ENCODE measurements at places on chromosomes 1 and 21.
A peak's percentile ranks its signal among the peaks of the same experiment; 100 is the strongest.

DNA sequence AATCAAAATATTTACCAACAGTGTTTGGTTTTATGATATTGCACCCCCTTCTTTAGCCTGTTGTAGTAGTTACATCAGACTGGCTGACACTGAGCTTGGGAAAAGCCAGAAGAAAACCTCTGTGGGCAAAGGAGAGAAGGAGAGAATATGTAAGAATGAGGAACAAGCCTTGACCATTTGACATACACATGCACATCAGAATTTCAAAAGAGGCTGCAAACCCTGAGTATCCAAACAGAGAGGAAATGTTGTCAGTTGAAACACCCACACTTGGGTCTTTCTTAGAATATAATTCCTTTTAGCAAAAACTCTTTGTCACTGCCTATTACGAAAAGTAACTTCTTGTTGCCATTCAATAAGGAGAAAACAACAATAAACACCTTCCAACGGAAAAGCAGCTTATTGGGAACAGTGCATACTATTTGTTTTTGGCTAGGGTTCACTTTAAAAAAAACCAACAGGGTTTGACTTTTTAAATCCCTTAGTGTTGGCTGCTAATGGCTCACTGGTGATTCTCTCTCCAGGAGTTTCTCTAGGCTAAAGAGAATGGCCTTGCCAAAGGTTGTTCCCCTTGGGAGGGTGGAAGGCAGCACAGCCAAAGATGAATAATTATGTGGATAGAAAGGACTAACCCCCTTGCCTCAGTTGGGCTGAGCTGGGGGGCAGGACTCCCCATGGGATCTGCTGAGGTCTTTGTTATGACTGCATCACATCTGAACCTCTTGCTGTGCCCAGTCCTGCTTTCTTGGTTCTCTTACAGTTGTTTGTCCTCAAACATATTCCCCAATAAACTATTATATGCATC, 48.9 kb downstream of the GORAB start:
- no peak for DNase-seq

DNA sequence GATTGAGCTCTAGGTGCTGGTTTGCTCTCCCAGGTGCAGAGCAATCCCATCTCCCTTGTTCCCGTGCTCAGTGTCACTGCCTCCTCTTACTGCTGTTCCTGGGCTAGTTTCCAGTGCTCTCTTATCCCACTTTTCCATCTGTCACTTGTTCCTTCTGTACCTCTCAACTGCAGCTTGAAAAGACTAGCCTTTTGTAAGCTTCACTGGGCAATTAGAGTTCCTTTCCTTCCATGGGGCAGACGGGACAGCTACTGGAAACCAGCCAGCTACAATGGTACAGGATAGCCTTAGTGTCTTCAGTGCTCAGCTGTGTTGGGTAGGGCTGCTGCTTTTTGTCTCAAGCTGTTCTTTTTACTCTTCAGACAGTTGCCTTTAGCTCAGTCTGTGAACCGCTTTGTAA, 31.6 kb downstream of the AGT start:
- DNase-seq, result no peak

- peak; percentile 2 for DNase-seq
Observed at GRCh38 chr1:182484531-182485257, 34.7 kb downstream of the RGSL1 start.

DNA sequence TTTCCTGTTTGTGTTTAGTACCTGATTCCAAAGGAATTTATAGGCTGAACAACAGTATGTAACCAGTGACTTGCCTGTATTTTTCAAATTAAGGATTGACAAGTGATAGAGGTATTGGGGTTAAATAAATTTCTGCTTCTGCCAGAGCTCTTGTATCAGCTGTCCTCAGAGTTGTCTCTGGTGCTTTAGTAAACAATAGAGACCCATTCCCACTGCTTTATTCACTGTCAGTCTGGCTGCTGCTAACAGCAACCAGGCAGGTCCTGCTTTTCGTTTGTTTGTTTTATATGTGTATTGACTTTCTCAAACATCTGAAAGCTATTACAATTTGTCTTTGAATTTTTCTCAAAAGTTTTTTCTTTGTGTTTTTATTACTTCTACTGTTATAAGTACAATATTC, 76.1 kb downstream of the OLFM3 start:
- no peak for DNase-seq

- DNase-seq, result no peak
Observed at GRCh38 chr1:211735208-211736170, 60.1 kb upstream of the NEK2 start.

GRCh38 chr1:46544561-46545240, 6.7 kb downstream of the KNCN start:
- no peak for DNase-seq

GRCh38 chr1:202124142-202124541, 1.4 kb downstream of the GPR37L1 start:
- DNase-seq, result no peak

DNA sequence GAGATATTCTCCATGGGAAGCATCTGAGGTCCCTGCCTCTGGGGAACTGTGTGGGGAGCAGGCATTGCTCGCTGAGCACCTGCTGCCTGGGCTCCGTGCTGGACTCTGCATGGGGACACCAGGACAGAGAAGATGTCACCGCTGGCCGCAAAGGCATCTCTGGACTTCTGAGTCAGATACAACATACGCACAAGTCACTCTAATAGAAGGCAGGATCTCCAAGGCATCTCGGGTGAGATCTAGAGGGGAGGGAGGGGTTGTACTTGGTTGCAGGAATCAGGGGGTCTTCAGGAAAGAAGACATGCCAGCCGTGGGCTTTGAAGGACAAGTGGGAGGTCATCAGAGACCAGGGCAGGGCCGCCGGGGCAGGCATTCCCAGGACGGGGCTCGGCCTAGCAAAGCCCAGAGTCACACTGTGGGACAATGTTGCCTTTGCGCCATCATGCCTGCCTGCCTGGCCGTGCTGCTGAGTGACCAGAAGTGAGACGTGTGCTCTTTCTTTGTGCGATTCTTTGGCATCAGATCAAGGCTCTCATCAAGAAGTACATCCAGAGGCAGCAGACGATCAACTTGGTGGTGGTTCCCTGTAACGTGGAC, 28.3 kb downstream of the MX2 start:
- DNase-seq, result no peak

GRCh38 chr1:217453816-217454215, 177.1 kb downstream of the GPATCH2 start:
- DNase-seq, result no peak

GRCh38 chr1:42975561-42976225, 17.0 kb upstream of the SLC2A1 start:
- DNase-seq, result no peak

GRCh38 chr21:41459884-41460534, 34.0 kb downstream of the MX1 start:
- DNase-seq, result no peak

- no peak for DNase-seq
Observed at GRCh38 chr1:166884971-166885370, 8.9 kb upstream of the TADA1 start.

GRCh38 chr1:108729481-108729880, 16.8 kb downstream of the FNDC7 start:
- DNase-seq, result no peak

- DNase-seq, result no peak
Observed at GRCh38 chr1:121538943-121539575, 354.3 kb downstream of the SRGAP2C start.

DNA sequence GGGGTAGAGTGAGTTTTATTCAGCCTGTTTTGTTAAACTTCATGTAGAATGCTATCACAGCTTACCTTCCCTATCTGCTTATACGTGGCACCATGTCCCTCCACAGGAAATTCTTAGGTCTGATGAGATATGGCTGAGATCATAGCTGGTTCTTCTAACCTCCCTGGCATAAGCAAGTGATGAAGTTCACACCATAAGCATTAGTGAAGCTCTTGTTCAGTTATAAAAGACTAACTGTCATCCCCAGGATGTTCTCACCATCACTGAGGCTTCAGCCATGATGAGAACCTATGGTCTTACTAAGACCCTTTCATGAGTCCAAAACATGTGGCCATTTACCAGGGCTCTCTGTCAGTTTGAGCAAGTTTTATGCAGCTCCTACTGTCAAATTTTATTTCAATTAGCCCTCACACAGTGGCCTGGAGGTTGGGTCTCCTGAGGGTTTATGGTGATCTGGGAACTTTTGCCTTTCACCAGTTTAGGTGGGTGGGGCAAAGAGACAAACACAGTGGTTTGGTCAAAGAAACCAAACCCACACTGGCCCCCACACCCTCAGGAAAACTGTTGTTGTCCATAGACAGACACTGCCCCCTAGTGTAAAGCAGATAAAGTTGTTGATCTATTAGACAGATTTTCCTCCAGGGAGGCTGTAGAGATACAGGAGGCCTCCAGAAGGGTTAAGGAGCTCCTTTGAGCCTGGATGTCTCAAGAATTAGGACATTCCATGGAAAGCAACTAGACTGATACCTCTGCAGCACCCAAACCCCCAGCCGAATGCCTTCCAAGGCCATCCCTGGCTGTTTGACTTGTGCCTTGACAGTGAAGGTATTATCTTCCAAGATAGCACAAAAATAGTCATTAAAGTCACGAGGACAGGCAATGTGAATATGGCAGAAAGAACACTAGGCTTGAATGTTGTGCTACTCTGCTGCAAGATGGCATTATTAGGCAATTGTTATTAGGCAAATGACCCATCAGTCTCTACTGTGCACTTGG, 5.0 kb downstream of the SLC22A15 start:
- no peak for DNase-seq

- peak; percentile 98 for DNase-seq
Observed at GRCh38 chr1:36385410-36386264, at the start of gene STK40. STK40 (minus strand) TSS chr1:36385924; CDS start chr1:36361332, 24,592 bp downstream.

GRCh38 chr1:11611638-11612327, 42.4 kb downstream of the FBXO2 start:
- no peak for DNase-seq

DNA sequence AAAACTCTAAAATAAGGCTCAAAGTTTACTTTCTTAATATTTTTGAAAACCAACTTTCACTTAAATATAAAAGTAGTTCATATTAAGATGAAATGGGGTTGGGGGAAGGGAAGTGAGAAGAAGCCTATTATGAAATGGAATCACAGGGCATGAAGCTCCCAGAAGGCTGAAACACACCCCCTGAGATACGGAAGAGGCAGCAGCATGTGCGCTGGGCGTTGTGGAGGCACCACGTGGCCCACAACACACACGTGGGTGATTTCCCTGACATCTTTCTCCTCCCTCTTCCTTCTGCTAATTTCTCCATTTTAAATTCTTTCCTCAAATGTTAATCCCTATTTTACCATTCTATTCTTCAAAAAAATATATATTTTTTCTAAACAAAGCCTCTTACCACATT, 35.6 kb upstream of the SEC16B start:
- no peak for DNase-seq

DNA sequence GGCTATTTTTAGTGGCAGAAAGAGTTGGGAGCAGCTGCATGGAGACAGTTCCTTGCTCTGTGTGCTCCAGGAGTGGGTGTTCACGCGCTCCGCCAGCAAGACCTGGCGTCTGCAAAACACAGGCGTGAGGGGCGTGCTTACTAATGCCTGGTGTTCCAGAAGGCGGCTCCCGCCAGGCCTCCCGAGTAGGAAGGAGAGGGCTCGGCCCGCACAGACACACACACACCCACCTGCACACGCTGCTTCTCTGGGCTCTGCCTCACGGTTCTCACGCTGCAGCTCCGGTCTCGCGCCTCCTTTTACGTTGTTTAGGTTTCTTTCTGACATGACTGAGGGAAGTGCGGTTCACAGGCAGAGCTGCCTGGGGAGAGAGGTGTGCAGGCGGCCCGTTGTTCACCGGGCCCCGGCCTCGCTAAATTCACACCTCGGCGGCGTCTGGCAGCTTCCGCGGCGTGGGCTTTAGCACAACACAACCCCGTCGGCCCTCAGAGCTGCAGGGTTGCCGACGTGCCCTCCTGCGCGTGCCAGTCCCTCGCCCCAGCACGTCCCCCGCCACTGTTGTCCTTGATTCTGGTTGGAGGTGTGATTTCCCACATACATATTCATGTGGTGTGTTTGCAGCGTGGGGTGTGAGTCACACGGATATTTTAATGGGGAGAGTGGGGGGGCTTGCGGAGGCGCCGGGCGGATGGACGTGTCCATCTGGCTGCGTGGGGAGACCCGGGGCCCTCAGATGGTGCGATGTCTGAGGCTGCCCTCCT, 77.0 kb downstream of the SKI start:
- no peak for DNase-seq

GRCh38 chr1:233386336-233386735, 58.8 kb downstream of the MAP3K21 start:
- no peak for DNase-seq

DNA sequence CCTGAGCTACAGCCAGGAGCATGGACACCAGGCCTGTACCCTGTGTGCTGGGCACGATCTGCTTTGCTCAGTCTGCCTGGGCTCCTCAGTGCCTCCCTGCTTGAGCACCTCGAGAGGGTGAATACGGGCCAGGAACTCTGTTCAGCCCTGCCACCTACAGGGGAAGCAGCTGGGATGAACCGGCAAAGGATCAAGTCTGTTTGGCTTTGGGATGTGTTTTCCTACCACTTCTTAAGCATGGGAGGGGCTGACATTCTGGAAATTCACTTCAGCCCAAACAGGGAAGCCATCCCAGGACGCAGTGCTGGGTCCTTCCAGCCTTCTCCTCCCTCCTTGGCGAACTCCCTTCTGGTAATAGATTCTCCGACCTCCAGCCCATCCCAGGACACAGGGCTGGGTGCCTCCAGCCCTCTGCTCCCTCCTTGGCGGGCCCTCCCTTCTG, 55.8 kb upstream of the SELENON start:
- no peak for DNase-seq

- DNase-seq, result no peak
Observed at GRCh38 chr1:154590756-154591155, 17.2 kb downstream of the ADAR start.

DNA sequence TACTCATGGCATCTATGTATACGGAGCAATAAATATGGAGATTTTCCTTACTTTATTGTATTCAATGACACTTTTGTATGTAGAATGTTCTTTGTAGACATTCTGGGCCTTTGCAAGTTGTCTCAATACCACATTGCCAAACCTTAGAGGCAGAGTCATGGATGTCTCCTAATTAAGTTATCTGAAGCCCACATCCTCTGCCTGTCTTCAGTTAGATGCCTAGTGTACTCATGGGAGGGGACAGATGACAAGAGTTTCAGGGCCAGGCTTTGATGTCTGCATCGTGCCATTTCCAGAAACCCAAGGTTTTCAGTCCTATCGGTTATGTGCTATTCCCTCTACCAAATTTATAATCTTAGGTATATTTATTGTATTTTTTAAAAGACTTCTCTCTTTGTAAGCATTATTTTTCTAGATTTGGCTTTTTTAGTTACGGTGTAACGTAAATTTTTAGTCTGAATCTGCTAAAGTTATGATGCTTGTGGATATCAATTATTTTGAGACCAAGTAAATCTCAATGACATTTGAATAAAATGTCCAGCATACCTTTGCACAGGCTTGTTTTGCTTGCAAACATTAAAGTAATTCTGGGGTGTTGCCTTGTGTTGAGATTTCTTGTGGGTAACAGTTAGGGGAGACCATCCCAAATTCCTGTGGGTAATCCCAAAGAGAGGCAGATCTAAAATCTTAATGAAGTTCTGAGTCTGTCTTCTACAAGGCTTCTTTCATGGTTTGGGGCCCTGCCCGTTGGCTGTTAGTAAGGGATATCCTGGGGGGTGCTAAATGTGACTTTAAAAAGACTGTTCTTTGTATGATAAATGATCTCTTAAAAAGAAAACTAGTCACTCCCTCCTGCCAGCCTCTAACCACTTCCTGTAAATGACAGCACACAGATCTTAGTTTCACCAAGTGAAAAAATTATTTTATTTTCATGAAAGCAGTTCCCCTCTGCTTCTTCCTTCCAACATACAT, 8.0 kb upstream of the MACF1 start:
- DNase-seq, result no peak
